Retinal pigment epithelial cell (primary cell): ENCODE measurements at places on chromosomes 6 and 20.

DNA sequence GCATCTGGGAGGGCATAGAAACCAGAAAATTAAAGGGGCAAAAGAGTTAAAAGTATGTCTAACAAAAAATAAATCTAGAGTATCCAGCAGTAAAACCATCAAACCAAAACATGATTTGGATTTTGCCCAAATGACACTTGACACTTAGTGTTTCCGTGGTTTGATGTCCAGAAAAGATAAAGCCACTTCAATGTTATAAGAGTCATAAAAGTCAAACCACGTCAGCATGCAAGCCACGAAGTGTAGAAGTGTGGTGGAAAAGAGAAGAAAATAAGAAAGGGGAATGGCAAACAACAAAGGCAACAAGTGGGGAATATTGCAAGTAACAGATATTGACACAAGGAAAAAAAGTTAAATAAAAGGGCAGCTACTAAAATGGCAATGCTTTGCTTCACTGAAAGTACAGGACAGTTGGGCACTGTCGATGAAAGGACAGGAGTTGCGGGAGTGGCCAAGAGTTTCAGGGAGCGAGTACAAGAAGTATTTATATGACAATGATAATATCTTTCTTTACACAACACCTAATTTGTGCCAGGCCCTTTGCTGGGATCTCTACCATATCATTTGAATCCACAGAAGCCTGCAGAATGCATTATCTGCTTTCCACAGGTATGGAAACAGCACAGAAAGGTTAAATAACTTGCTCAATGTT is 6.3 kb upstream of the HDDC2 start:
- DNase-seq = no peak

GRCh38 chr6:9659848-9660247 is 755.0 kb downstream of the TFAP2A start:
- DNase-seq = no peak

DNA sequence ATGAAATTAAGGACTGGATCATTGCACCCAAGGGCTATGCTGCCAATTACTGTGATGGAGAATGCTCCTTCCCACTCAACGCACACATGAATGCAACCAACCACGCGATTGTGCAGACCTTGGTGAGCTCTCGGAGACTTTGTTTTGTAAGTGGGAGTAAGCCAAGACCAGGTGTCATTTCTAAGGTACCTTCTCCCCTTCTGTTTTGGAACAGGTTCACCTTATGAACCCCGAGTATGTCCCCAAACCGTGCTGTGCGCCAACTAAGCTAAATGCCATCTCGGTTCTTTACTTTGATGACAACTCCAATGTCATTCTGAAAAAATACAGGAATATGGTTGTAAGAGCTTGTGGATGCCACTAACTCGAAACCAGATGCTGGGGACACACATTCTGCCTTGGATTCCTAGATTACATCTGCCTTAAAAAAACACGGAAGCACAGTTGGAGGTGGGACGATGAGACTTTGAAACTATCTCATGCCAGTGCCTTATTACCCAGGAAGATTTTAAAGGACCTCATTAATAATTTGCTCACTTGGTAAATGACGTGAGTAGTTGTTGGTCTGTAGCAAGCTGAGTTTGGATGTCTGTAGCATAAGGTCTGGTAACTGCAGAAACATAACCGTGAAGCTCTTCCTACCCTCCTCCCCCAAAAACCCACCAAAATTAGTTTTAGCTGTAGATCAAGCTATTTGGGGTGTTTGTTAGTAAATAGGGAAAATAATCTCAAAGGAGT is 30.4 kb downstream of the TXNDC5 start:
- DNase-seq = no peak

DNA sequence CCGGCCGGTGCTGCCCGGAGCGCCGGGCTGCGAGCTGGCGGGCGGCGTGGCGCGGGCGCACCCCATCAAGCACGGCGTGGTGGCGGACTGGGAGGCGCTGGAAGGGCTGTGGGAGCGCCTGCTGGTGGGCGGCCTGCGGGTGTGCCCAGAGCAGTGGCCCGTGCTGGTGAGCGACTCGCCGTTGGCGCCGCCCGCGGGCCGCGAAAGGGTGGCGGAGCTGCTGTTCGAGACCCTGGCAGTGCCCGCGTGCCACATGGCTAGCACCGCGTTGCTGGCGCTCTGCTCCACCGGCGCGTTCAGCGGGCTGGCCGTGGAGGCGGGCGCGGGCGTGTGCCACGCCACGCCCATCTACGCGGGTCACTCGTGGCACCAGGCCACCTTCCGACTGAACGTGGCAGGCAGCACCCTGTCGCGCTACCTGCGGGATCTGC is 517 bp downstream of the ACTL10 start:
- no peak for DNase-seq

- no peak for DNase-seq
These were observed 9.1 kb downstream of the C6orf52 start for GRCh38 chr6:10685092-10685915.

- DNase-seq = no peak
These were observed 864 bp upstream of the PKIG start for GRCh38 chr20:44581515-44581914.

- DNase-seq = no peak
These were observed 150.0 kb downstream of the GJA10 start for GRCh38 chr6:90044182-90044832.

DNA sequence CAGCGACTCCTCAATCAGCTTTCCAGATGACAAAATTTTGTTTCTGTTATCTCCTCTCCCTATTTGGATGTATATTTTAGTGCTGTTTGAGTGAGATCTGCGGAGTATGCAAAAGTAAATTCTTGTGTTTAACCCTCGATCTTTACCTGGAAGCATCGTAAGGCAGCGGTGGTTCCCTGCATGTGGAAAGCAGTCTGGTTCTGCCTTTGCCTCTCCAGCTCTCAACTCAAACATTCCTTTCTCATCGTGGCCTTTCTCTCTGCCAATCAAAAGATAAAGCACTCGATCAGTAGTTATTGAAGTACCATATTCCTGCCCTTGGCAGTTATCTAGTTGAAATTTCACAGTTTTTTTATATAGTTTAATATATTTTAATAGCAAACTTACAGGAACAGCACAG is 44.0 kb upstream of the BTN3A2 start:
- no peak for DNase-seq

- no peak for DNase-seq
These were observed 15.7 kb upstream of the EZR start for GRCh38 chr6:158834675-158835385.

GRCh38 chr6:20711518-20711917 is 177.3 kb downstream of the CDKAL1 start:
- DNase-seq = no peak

GRCh38 chr20:50182346-50182745 is 8.3 kb upstream of the CEBPB start:
- no peak for DNase-seq

DNA sequence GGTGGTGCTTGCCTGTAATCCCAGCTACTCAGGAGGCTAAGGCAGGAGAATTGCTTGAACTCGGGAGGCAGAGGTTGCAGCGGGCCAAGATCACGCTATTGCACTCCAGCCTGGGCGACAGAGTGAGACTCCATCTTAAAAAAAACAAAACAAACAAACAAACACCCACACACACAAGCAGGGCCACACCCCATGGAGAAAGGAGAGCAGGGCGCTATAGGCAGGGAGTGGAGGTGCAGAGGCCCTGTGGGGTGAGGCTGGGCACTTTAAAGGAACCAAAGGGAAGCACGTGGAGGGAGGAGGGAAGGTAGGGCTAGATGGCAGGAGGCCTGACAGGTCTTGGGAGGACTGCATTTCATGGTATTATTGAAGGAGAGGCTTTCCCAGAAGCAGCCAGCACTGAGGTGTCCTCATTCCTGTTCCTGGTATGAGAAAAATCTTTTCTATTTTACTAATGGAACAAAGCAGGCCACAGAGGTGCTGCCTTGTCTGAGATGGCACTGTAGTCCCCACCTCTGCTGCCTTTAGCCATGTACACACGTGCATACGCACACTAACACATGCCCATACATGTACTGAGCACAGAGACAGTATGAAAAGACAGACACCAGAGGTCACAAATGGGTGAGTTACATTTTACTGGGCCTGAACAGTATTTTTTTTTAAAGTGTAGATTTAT is 44.0 kb downstream of the BCAS4 start:
- no peak for DNase-seq

DNA sequence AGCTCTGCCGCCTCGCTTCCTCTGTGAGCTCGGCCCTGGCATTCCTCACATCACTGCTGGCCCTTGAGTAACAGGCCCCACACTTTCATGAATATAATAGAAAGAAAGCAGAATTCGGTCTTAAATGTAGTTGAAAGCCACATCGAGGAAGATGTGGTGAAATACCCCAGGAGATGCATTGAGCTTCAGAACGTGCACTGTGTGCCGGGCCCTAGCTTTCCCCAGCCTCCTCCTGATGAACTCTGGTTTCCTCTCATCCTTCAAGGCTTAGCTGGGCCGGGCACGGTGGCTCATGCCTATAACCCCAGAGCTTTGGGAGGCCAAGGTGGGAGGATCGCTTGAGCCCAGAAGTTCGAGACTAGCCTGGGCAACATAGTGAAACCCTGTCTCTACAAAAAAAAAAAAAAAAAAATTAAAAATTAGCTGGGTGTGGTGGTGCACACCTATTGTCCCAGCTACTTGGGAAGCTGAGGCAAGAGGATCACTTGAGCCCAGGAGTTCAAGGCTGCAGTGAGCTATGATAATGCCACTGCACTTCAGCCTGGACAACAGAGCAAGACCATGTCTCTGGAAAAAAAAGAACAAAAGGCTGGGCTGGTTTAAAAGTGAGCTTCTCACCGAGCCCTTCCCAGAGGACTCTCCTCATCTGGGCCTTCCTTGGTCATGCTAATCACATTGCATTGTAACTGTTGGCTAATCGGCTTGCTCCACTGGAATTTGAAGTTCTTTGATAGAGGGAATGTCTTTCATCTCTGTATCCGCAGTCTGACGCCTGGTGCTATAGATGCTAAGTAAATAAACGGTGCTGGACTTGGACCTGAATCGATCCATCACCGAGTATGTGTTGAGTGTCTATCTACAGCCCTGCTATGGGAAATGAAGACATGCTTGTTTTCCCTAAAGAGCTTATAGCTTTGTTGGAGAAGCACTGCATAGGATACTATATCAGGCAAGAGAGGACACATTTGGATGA is 43.8 kb upstream of the FOXQ1 start:
- DNase-seq = no peak

GRCh38 chr6:106648651-106649308 is 19.4 kb downstream of the QRSL1 start:
- DNase-seq = no peak

DNA sequence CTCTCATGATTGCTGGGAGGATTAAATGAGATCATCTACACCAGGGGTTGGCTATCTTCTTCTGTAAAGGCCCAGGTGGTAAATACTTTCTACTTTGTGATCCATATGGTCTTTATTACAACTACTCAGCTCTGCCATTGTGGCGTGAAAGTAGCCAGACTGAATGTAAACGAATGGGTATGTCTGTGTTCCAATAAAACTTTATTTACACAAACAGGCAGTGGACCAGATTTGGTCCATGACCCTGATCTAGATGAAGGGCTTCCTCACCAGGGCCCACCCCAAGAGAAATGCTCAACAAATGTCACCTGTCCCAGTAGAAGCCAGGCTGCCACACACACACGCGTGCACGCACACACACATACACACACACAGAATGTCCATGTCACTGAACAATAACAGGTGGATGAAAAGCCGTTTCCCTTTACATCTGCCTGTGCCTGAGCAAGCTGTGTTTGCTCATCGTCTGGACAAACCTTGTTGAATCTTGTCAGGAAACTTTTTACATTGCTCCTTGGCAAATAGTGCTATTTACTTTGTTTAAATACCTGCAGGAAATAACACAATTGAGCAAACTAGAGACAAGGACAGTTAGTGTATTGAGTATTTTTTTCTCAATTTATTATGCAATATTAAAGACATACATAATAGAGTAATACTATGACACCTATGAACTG is 114.3 kb downstream of the EYA2 start:
- DNase-seq = no peak

GRCh38 chr6:139257291-139257690 is 34.5 kb downstream of the TXLNB start:
- DNase-seq = no peak

DNA sequence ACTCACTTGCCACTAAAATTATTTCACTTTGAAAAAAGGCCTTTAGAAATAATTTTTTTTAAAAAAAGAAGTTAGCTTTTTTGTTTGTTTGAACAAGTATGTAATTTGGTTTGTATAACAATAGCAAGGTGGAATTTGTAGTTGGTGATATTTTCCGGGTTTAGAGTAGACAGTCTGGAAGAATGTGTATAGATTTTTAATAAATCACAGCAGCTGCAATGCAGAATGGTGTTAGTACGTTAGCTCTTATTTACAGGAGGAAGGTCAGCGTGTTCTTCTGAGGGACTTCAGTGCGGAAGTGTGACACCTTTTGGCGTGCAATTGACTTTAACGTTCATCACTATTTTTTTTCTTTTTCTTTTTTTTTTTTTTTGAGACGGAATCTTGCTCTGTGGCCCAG is 115.4 kb downstream of the PLEKHG1 start:
- DNase-seq = no peak

- DNase-seq = no peak
These were observed 82.7 kb upstream of the CNR1 start for GRCh38 chr6:88248709-88249321.

GRCh38 chr6:161847628-161848027 is 573.8 kb upstream of the AGPAT4 start:
- no peak for DNase-seq

- no peak for DNase-seq
These were observed 5.2 kb downstream of the C20orf204 start for GRCh38 chr20:64041040-64041780.

DNA sequence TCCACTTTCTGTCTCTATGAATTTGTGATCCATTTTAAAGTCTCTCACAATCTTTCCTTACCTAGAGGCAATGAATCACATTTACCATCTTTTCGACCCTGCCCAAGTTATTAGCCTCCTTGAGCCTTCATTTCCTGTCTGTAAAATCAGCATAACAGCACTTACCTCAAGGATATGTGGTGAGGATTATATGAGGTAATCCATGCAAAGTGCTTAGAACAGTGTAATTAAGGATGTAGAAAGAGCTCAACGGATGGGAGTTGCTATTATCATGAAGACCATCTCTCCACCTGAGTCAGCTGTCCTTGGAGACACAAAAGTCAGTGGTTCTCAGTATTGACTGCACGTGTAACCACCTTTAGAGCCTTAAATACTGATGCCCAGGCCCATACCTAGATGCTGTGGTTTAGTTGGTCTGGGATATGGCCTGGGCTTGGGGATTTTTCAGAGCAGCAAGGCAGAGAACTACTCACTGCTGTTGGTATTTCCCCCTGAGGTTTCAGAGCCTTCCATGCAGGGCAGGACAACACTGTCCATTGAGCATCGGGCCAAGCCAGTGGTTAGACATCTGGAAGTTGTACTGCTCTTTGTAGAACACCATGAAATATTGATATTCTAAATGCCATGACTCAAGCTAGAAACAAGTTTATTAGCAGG is 55.8 kb downstream of the LYRM2 start:
- no peak for DNase-seq

GRCh38 chr20:38864662-38865061 is 59.2 kb downstream of the PPP1R16B start:
- DNase-seq = no peak

DNA sequence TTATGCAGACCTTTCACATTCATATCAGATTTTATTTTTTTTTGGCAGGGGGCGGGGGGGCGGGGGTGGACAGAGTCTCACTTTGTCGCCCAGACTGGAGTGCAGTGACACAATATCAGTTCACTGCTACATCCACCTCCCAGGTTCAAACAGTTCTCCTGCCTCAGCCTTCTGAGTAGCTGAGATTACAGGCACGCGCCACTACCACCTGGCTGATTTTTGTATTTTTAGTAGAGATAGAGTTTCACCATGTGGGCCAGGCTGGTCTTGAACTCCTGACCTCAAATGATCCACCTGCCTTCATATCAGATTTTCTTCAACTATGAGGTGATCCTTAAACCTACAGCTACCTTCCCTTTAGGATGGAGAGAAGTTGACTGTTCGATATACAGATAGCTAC is 8.0 kb upstream of the SUMO4 start:
- no peak for DNase-seq
